ENCODE measurements at places on chromosomes 11 and 22.

DNA sequence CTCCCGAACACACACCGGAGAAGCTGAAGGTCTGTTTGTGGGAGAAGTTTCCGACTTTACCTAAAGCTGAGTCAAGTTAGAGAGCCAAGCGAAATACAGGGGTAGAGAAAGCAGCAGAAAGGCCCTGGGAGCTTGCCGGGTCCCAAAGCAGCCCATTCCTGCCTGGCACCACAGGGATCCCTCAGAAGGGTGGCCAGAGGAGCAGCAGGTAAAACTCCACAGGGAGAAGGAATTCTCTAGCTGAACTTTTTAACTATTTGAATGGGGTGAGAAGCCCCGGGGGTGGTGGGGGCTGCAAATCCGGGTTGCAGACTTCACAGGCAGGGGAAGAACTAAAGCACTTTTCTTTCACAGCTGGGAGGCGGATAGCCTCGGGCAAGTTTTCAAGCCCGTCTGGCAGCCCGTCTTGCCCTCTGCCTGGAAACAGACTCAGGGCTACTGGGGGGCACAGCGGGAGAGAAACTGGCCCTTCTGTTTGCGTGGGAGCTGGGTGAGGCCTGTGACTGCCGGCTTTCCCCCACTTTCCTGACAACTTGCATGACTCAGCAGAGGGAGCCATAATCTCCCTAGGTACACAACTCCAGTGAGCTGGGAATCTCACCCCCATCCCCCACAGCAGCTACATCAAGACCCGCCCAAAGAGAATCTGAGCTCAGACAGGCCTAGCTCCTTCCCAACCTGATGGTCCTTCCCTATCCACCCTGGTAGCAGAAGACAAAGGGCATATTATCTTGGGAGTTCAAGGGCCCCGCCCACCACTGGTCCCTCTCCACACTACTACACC lies 311.0 kb downstream of the SBF2 start:
- DNase-seq = no peak

DNA sequence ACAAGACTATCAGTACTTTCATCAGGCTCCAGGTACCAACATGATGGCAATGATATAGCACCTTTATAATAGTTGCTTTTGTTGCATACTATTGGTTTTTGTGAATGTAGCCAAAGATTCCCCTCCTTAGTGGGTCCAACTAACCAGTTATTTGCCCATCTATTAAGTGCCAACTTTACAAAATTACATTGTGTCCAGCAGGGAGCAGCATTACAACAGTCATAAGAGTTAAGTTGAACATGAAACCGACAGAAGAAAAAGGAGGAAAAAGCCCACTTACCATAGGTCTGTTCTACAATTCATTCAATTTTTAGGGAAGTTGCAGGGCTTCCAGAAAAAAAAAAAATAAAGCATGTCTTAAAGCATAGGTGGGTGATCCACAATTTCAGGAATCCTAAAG lies 21.6 kb downstream of the IMMP1L start:
- DNase-seq = no peak

GRCh38 chr22:20420157-20420842 lies 17.3 kb downstream of the SCARF2 start:
- DNase-seq = no peak

GRCh38 chr11:117572671-117573070 lies 224.3 kb downstream of the DSCAML1 start:
- DNase-seq = no peak

GRCh38 chr22:43036282-43036829 lies 21.4 kb upstream of the PACSIN2 start:
- DNase-seq = no peak

DNA sequence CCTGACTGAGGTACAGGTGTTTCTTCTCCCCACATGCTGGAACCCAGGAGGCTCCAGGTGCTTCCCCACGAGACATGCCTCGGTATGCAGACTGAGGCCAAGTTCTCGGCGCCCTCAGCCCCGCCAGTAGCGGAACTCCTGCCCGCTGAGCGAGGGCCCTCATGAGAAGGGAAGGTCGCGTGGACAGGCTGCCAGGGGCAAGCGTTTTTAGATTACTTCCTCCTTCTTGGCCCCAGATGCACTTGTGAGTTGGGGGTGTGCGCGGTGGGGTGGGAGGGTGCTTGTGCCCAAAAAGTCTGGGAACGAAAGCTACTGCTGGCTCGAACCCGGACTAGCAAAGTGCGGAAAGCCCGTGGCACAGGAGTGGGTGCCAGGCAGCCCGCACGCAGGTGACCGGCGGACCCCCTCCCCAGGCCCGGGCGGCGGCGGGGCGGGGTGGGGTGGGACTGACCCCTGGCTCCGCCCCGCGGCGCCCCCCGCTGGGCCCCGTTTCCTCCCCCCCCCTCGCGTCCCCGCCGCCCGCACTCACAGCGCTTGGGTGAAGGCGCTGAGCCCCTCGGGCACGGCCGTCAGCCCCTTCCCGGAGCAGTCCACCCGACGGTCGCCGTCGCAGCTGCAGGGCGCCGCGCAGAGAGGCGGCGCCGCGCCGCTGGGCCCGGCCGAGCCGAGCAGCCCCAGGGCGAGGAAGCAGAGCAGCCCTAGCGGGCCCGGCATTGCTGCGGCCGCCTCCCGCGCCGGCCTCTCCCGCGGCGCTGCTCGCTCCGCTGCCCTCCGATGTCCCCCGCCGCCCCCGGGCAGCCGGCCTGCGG lies 797 bp downstream of the LGR4 start:
- DNase-seq = peak; percentile 17

GRCh38 chr11:103800406-103801114 lies 235.9 kb upstream of the DDI1 start:
- DNase-seq = no peak

Measured in naive thymus-derived CD8-positive, alpha-beta T cell (primary cell).